ENCODE measurements at places on chromosomes 2 and 18.

- no peak for DNase-seq
Observed at GRCh38 chr2:219664944-219665343, 37.5 kb downstream of the SLC4A3 start.

GRCh38 chr18:21593540-21594257, 6.8 kb downstream of the ESCO1 start:
- peak; percentile 36 for DNase-seq

DNA sequence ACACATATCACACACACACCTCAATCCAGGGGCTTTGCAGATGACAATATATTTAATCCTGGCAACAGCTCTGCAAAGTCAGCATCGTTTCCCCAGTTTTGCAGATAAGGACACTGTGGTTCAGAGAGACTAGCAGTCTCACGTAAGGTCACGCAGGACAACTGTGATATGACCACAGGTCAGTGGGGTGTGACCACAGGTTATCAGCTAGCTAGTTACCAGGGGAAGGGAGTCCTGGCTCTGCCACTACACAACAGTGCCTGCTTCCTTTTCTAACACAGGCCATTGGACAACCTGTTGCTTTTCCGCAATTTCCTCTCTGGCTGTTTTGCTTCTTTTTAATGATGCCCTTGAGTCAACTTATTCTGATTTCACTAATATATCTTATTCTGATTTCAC, 33.3 kb downstream of the RBMS1 start:
- peak; percentile 66 for DNase-seq

- DNase-seq, result no peak
Observed at GRCh38 chr2:105144941-105145300, 96.6 kb upstream of the GPR45 start.

- peak; percentile 79 for DNase-seq
Observed at GRCh38 chr2:158753641-158754611, 41.2 kb upstream of the DAPL1 start.

Measured in hematopoietic multipotent progenitor cell treated with erythropoietin and hydrocortisone succinate and interleukin-3 and kit ligand, for 4 days (in vitro differentiated cells).